ENCODE measurements at places on chromosomes 6 and 20.

DNA sequence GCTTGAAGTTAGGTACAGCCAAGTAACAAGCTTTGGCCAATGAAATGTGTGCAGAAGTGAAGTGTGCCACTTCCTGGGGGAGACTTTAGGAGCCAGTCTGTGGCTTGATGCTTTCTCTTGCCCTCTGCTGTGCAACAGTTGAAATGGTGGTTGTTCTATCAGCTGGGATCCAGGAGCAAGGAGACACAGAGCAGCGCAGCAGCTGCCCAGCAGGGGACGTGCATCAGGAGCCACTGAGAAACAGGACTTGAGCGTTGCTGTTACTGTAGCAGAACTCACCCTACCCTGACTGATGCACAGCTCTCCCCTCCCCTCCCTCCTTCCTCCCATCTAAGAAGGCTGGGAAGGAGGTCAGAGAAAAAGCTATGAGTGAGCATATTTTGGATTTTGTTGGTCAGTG lies 18.9 kb upstream of the CCN5 start:
- DNase-seq = no peak

GRCh38 chr6:34205466-34205865 lies 31.2 kb upstream of the HMGA1 start:
- no peak for DNase-seq

GRCh38 chr6:16334671-16335070 lies 96.3 kb downstream of the GMPR start:
- DNase-seq = no peak

DNA sequence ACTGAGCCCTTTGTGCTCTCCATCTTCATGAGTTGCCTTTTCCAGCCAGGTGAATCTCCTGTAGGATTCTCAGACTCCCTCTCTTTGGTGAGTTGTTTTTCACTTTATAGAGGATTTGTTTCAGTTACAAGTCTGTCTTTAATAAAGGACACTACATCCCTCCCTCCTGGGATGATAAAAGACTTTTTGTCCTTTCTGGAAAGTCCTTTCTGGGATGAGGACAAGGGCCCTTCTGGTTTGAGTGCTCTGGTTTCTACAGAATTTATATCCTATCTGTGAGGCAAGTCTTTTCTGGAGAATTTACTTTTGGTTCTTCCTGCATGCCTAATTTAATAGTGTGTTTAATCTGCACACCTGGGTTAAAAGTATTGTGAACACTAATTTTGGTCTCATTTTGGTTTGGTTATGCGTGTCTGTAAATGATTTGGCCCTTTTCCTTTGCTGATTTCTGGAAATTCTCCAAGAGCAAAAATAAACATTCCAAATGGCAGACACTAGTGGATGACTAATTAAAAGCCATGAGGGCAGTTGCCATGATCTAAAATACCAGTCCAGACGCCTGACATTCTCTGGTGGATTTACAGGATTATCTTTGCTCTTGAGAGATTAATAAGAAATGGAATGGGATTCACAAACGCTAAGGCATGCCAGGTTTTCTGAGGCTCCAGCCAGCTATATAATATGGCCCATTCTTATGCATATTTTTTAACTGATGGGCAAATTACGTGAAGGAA lies 44.8 kb downstream of the TCP11 start:
- no peak for DNase-seq

- DNase-seq = no peak
Measured at GRCh38 chr20:41234041-41234440, 83.5 kb downstream of the ZHX3 start.

DNA sequence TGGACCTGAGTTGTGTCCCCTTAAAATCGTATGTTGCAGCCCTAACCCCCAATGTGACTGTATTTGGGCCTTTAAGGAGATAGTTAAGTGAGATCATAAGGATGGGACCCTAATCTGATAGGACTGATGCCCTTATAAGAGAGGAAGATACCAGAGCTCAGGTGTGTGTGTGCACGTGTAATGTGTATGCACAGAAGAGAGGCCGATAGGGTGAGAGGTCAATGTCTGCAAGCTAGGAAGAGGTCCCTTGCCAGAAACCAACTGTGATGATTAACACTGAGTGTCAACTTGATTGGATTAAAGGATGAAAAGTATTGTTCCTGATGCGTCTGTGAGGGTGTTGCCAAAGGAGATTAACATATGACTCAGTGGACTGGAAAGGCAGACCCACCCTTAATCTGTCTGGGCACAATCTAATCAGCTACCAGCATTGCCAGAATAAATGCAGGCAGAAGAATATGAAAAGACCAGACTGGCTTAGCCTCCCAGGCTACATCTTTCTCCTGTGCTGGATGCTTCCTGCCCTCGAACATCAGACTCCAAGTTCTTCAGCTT lies 299.8 kb downstream of the LRFN2 start:
- no peak for DNase-seq
